Umbilical cord (tissue), 2 donors: ENCODE measurements at places on chromosomes 7 and 10. TPM values are rescaled to one million over a fixed set of nuclear protein-coding genes. Genes with fewer than 3 reads are reported as not detected.
A peak's percentile ranks its signal among the peaks of the same experiment; 100 is the strongest.

GRCh38 chr10:43899224-43899959 lies 250.7 kb upstream of the ZNF32 start:
- peak; percentile 25 for DNase-seq

GRCh38 chr7:31134246-31135188 lies 82.4 kb downstream of the ADCYAP1R1 start:
- DNase-seq: peak; percentile 87

GRCh38 chr10:2674451-2674850 lies 392.9 kb upstream of the PFKP start:
- DNase-seq: no peak

- no peak for DNase-seq
These were observed 44.3 kb upstream of the GLCCI1 start for GRCh38 chr7:7924303-7924702.

GRCh38 chr7:3309140-3309539 lies 8.1 kb downstream of the SDK1 start:
- peak; percentile 44 for DNase-seq

DNA sequence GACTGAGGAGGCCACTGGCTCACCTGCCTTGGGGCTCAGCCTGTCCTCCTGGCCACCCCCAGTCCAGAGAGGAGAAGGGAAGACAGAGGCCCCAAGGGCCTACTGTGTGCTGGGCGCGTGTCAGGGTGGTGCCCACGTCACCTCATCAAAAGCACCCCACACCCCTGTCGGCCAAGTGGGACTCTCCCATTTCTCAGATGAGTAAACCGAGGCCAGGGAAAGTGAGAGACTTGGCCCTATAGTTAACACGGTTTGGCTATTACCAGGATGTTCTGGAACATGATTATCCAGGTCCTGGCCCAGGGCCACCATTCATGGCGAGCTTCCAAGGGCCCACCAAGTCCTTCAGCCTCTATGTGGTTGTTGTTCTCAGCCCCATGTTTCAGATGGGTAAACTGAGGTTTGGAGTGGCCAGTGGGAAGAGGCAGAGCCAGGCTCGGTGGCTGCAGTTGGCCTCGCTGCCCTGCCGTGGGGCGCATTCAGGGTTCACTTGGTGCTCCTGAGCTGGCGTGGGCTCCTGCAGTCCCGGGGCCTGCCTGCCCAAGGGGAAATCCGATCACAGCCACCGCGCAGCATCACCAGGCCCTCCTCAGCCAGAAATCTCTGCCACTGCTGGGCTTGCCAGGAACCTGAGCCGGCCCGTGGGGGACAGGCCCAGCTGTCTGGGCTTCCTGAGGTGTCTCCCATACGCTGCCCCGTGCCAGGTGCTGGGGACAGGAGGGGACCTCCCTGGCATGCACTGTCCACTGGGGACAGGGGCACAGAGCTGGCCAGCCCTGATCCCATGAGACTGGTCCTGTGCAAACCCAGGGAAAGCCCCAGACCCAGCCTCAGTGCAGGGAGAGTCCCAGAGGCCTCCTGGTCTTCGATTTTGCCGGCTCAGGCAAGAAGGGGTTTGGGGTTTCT lies 117.7 kb upstream of the TNRC18 start:
- DNase-seq: no peak

Gene SAMD9L
- 20.0 TPM for total RNA-seq

Gene UPK3B
- total RNA-seq: not detected

Gene CCDC7
- total RNA-seq: 85.0 TPM
